ENCODE measurements at places on chromosomes 12 and 14.
A peak's percentile ranks its signal among the peaks of the same experiment; 100 is the strongest.

DNA sequence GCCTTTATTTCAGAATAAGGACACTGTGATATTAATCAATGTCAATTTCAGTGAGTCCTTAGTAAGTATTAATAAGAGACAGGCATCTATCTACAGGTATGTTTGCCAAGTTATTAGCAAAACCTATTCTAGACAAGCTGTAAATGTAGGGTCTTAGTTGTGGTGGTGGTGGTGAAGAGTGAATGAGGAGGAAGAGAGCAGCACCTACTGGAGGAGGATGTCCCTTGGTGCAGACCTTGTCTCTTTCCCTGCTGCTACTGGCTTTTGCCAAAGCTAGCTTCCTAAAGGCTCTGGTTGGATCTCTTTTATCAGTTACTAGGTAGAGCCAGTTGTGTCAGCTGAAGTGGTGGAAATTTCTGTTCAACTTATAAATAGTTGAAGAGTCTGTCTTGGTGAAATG lies 304.8 kb upstream of the ATP2B1 start:
- no peak for DNase-seq

DNA sequence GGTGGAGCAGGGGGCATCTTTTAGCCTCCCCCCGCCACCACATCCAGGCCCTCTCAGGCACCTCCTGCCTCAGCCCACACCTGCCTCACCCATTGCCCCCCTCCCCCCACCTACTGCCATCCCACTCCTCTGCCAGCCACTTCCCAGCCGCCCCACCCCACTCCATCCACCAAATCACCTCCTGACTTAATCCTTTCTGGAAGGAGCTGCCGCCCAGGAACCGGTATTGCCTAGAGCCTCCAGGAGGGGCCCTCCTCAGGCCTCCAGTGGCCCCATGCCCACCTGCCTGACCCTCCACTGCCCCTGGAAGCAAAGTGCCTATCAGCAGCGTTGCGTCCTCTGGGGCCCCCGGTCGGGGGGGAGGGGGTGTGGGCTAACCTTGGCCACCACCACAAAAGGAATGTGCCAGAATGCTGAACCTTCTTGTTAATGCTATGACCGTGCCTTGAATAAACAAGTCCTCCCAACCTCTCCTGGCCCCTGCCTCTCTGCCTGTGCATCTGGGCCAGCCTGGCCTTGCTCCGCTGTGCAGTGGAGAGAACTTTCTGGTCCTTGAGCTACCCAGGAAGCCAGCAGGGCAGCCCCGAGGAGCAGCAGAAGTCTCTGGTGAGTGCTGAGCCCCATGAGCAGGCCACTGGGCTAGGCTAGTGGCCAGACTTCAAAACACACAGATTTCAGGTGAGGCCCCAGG lies 11.8 kb downstream of the NGB start:
- DNase-seq: no peak

DNA sequence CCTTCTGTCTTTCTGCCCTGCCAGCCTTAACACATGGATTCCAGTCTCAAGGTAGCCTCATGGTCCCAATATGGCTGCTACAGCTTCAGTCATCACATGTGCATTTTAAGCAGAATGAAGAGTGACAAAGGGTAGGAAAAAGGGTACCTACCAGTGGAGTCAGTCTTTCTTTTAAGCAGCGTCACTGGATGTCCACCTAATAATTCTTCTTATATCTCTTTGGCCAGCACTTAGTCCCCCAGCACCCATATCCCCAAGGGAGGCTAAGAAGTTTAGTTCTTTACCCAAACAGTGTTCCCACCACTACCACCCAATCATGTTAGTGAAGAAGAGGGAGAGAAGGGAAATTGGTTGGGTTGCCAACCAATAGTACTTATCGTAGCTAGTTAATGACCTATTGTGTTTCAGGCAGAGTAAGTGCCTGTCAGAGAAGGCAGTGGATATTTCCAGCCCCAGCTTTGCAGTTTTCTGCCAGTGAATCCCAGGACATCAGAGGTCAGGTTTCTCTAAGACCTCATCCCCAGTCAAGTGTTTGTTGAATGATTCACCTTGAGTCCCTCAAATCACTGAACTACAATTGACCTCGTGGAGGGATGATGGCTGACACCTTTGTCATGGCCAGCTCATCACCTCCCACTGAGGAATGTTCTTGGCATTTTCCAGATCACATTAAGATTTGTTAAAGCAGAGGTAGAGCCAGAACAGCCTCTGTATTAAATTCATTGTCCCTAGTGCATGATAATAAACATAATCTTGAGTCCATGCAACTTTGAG lies 250.9 kb upstream of the CRY1 start:
- DNase-seq: no peak

DNA sequence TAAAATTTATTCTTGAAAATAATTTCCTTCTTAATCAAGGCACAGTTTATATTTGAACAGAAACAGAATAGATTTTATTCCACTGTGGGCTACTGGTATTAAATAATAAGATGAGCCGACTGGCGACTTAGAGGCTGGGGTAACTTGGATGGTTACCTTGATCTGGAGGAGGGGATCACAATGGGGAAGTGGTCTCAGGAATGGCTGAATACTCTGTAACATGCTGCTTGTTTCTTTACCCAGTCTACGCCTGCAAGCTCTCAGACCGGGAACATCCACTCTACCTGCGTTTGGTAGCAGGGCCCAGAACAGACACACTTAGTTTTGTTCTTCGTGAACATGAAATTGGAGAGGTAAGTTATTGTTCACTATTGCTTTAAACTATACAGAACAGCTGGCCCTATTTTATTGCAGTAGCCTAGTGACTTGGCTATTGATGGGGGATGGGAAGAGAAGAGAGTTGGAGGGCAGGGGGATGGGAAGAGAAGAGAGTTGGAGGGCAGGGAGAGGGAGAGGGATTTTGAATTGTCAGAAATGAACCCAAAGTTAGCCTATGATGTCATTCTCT lies 67.9 kb downstream of the GNS start:
- no peak for DNase-seq

DNA sequence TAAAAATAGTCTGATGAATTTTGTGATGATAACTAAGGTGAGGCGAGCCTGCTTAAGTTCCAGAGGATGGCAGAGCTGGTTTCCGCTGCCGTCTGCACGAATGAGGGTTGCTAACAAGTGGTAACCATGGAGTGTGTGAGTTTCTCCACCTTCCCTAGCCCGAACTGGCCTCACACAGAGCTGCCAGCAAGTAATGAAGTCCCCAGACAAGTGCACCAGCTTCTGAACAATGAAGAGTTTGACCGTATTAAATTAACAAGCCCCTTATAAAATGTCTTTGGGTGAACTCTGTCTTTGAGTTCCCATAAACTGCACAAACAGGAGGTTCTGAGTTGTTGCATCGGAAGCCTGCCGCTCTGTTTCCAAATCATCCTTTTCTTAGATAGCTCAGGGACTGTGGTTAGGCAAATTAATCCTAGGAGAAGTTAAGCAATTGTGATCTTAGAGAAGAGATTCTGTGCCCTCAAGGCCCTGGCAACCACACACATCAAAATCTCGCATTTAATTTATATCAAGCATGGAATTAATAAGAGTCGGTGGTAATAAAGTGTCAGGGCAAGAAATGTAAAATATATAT lies 274.1 kb upstream of the DAAM1 start:
- DNase-seq: peak; percentile 52

DNA sequence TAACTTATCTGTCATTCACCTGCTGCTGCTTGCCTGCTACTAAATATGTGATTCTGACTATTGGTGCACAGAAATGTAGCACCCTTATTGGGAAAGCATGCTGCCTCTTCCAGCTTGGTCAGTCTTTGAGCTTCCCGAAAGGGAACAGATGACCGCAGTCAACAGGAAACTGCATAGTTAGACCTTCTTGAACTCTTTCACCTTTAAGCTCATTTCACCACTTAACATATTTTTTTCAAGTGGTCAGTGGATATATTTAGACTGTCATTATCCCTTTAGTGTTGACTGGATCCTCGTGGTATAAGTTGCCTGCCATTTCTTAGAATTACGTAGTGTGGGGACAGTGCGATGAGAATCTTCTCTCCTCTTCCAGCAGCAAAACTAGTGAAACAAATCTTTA lies 224.9 kb downstream of the FBXL14 start:
- DNase-seq: no peak

- DNase-seq: no peak
These were observed 5.7 kb downstream of the SLC4A8 start for GRCh38 chr12:51430196-51430895.

All from NCI-H2227 treated with DMSO at 0.1 percent for 48 hours (cell line).